GM12891 (cell line): ENCODE measurements at places on chromosomes 4 and X.

- DNase-seq: no peak
Observed at GRCh38 chr4:7195546-7196287, 3.4 kb downstream of the SORCS2 start.

GRCh38 chrX:79511799-79512198 lies 144.7 kb upstream of the ITM2A start:
- no peak for DNase-seq

GRCh38 chr4:161906836-161907589 lies 256.8 kb downstream of the FSTL5 start:
- no peak for DNase-seq

- no peak for DNase-seq
Observed at GRCh38 chr4:146647615-146648460, 9.1 kb downstream of the POU4F2 start.

DNA sequence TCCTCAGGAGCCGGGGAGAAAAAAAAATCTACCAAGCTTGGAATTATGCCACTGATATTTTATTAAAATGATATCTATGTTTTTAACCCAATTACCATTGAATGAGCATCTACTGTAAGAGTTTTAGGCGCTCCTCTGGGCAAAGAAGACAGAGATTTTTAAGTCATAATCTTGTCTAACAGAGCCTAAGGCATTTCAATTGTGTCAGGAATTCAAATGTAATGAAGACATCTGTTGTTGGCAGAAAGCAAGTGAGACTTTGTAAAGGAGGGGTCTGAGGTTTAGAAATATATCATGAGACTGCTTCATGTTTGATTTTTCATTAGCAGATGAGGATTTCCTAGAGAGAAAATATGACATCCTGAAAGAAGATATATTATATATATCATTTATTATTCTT lies 1158.1 kb downstream of the FSTL5 start:
- no peak for DNase-seq

GRCh38 chr4:74431113-74431826 lies 13.7 kb upstream of the AREG start:
- DNase-seq: no peak

GRCh38 chr4:23857367-23857959 lies 32.4 kb downstream of the PPARGC1A start:
- no peak for DNase-seq

GRCh38 chrX:118807151-118808017 lies 16.2 kb upstream of the ZCCHC12 start:
- no peak for DNase-seq

DNA sequence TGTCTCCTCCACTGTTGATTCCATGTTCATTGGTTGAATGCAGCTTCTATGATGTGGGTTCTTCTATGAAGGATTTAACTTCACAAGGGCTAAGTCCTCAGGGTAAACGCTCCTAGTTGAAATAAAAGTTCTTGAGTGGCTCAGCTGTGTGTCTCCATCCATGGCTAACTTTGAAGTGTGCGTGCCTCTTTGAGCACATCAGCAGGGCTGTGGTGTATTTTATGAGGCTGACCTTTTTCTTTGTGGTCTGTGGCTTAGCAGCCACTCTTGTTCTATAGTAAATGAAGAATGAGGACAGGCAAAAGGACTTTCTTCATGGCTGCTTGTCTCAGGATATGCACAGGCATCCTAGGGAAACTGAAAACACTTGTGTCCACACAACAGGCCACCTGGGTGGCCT lies 88.5 kb downstream of the KIT start:
- DNase-seq: no peak

DNA sequence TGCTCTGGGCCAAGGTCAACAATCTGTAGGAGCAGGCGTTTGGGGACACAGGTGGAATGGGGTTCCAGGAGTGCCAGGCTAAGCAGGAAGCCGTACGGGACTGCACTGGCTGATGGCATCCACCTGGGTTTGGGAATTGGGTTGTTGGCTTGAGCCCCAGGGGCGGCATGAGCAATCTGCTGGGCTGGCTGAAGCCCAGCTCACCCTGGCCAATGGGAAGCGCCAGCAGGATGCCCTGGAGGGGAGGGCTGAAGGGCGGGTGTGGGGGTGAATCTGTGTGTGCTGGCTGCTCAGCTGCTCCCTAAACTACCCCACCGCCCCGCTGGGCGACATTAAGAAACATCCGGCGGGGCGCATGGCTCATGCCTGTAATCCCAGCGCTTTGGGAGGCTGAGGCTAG lies 8.9 kb upstream of the RGS12 start:
- no peak for DNase-seq

- no peak for DNase-seq
Observed at GRCh38 chr4:81030061-81030980, at the start of gene BMP3. Gene BMP3, plus strand, starts transcription at chr4:81030708. Its CDS starts 577 bp downstream, at chr4:81031285.

DNA sequence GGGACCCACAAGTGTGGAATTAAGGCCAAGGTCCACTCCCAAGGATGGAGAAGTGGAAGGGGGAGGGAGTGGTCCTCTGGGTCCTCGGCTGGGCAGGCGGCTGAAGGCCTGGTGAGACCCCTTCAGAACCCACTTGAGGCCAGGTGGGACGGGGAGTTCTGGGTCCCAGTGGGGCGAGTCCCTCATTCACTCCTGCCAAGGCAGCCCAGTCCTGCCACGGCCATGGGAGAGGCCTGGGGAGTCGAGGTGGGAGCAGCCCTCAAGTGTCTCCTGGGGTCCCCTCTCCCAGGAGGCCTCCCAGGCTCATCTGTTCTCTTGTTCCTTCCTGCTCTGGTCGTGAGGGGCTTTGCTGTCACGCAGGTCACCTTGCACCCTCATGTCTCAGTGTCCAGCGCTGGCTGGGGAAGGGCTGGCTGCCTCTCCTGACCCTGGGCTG lies 6.1 kb upstream of the SH3BP2 start:
- DNase-seq: no peak

- no peak for DNase-seq
Observed at GRCh38 chr4:146369446-146369845, 152.3 kb downstream of the SLC10A7 start.

- DNase-seq: no peak
Observed at GRCh38 chrX:39772057-39772832, 325.5 kb downstream of the BCOR start.

- peak; percentile 9 for DNase-seq
Observed at GRCh38 chr4:118398226-118399090, 45.7 kb upstream of the PRSS12 start.

GRCh38 chrX:152817078-152817764 lies 13.3 kb downstream of the CETN2 start:
- no peak for DNase-seq

- DNase-seq: no peak
Observed at GRCh38 chr4:21692241-21692640, 256.3 kb downstream of the KCNIP4 start.

GRCh38 chrX:43878906-43879526 lies 3.2 kb downstream of the MAOB start:
- DNase-seq: no peak

DNA sequence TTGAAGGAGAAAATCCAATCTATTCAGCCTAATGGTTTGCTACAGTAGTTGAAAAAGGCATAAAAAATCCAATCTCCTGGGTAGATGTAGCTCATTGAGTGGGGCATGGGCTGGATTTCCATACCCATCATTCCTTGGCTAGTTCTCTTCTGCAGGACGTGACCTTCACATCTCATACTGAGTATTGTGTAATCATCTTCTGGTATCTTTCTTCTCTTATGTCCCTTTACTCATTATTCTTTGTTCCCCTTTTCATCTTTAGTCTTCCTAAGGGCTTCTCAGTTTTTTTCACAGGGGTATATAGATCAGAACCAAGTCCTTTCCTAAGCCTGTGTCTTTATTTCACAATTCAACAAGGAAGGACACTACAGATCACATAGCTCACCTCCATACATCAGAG lies 727.6 kb upstream of the MAGEB2 start:
- DNase-seq: no peak

DNA sequence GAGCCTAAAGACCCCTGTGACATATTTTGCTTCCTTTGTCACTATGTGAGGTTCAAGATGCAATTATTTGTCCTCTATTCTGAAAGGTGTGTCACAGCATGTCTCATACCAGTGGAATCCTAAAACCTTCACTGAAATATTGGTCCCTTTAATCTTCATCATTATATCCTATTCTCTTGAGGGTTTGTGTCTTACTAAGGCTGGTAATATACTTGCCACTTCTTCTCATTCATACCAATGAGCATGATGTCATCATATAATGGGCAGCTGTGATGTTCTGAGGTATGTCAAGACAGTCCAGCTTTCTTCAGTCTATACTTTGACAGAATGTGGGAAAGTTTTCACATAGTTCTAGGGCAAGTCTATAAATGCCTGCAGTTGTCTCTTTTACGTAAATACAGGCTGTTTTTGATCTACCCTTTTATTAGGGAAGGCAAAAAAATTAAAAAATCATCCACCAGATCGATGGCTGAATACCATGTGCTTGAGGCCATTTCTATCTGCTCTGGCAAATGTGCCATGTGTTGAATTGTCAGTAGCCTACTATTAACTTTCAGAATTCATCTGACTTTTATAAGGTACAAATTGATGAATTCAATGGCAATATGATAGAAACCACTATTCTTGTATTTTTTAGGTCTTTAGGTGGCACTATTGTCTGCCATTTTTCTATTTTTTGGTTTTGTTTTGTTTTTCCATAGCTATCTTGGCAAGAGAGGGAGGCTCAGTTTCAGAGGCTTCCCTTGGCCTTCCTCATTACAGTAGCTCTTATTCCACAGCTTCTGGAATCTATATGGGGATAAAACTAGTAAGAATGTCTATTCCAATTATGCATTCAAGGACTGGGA lies 209.0 kb downstream of the PPARGC1A start:
- DNase-seq: no peak

- DNase-seq: no peak
Observed at GRCh38 chrX:136867096-136867491, 13.4 kb downstream of the RBMX start.

GRCh38 chrX:66110112-66110511 lies 53.9 kb upstream of the HEPH start:
- DNase-seq: no peak

DNA sequence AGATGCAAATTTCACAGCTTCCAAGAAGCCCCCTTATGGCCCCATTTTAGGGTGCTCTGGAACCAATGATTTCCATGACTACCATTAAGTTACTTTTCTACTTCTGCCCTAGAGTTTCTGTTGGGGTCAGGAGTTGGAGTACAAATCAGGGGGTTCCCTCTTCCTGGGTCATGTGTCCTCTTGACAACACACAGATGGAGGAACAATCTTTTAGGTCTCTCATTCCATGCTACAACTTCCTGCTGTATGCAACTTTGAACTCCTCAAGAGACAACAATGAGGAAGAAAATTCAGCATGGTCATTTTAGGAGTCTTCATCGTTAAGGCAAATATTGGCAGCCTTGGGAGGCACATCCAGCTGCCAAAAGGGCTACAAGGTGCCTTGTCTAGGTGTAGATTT lies 79.7 kb downstream of the SEL1L3 start:
- DNase-seq: no peak

DNA sequence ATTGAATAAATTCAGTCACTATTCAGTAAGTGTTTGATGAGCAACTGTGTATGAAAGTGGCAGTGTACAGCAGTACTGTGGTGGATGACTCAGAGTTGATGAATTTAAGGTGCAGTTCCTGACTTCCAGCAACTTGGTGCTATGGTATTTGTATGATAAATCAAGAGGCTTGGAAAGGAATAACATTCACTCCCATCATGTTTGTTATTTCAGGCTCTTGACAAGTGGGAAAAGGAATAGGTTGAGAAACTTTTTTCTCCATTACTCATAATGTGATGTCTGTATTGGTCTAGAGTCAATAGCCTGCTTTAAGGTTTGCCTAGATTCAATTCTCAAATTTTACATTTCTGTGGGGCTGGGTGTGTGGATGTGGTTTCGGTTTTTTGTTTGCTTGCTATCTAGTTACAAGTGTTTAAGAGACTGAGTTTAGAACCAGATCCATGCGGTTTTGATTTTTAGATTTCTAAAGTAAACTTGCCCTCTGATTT lies 35.1 kb upstream of the CYP2U1 start:
- no peak for DNase-seq

DNA sequence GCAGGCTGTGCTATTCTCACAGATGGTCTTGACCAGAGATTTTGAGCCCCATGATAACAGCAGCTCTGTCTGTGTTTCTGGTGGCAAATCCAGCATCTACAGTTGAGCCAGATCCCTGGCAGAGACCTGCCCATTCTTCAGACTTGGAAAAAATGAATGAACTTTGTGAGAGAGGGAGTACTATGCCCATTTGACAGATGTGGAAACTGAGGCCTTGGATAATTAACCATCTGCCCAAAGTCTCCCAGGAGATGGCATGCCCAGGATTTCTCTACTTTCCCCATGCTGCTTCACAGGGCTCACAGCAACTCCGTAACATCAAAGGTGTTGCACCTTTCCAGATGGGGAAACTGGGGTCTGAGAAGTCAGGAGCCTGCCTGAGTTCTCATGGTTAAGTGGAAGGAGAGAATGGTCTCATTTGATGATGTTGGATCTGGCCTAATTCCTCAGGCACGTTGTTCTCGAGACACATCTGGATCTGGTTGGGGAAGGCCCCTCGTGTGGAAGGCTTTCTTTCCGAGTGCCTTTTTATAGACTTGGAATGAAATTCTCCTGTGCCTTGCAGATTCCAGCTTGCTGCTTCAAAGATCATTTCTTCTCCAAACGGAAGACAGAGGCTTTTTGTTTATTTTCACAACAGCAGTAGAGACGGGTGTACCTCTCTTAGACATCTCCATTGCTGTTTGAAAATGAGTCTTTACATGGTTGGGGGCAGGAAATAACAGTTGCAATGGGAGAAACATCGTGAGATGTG lies 73.3 kb upstream of the STX18 start:
- no peak for DNase-seq

GRCh38 chrX:98432413-98432812 lies 1548.7 kb downstream of the RPA4 start:
- DNase-seq: no peak

GRCh38 chrX:154142950-154143745 lies 895 bp upstream of the OPN1LW start:
- no peak for DNase-seq

GRCh38 chr4:86483773-86484172 lies 110.3 kb upstream of the PTPN13 start:
- no peak for DNase-seq

DNA sequence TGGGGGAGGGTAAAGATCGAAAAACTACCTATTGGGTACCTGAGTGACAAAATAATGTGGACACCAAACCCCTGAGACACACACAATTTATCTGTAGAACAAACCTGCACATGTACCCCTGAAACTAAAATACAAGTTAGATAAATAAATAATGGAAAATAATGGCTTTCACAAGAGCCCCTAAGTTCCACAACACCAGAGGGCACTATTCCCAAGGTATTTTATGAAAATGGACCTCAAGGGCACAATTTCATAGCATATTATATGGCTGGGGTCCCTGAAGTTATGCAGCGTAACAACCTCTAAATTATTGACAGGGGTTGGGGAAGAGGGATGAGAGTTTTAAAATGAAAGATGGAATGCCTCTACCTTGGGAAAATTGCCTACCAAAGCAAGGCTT lies 81.3 kb upstream of the TMEM33 start:
- no peak for DNase-seq
